ENCODE measurements at places on chromosomes 13 and 19.

- DNase-seq = no peak
Measured at GRCh38 chr13:104645786-104646185, 1579.6 kb upstream of the SLC10A2 start.

GRCh38 chr19:41588497-41589209 is 12.7 kb downstream of the CEACAM21 start:
- peak; percentile 42 for DNase-seq

GRCh38 chr13:62003452-62003851 is 587.8 kb upstream of the PCDH20 start:
- no peak for DNase-seq

- no peak for DNase-seq
Measured at GRCh38 chr13:60646620-60647019, 249.6 kb downstream of the TDRD3 start.

DNA sequence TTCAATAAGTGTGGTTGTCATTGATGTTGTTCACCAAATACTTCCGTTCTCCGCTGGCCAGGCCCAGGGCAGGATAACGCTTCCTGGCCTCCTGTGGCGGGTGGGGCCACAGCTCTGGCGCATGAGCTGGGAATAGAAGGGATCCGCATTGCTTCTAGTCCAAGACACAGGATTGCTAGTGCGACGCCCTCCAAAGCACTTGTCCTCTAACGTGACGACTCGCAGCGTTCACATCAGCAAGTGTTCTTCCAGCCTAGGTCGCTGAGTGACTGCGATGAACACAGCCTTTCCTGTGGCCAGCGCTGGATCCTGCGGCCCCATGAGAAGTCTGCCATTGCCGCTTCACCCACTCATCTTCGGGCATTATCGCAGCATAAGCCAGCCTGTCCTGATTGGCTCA is 39.4 kb downstream of the VSTM2B start:
- DNase-seq = no peak

- DNase-seq = no peak
Measured at GRCh38 chr13:40139896-40140520, 484.5 kb downstream of the COG6 start.

DNA sequence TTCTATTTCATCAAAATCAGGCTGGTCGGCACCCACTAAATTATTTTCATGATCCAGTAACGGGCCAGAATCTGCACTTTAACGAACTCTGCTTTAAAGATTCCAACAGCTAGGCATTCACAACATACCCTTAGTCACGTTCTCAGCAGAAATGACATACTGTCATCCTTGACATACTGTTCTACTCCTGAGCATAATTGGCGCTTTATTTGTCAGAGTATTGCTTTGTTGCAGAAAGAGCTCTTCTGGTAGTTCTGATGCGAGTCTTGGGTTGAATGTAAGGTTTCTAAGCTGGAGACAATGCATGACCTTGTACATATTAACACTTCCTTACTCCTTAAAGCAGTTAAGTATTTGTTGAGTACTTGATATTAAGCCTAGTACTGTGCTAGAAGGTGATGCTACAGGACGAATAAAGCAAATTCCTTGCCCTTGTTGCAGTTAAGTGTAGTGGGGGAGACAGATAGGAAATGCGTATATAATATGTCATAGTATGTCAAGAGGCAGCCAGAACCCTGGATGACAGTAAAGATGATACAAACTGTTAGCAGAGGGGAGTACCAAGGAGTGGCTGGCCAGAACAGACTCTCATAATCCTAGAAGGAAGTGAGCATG is 32.2 kb downstream of the FRY start:
- DNase-seq = no peak

- DNase-seq = no peak
Measured at GRCh38 chr13:33341861-33342452, 56.4 kb upstream of the STARD13 start.

- no peak for DNase-seq
Measured at GRCh38 chr13:41034881-41035280, 15.8 kb upstream of the ELF1 start.

DNA sequence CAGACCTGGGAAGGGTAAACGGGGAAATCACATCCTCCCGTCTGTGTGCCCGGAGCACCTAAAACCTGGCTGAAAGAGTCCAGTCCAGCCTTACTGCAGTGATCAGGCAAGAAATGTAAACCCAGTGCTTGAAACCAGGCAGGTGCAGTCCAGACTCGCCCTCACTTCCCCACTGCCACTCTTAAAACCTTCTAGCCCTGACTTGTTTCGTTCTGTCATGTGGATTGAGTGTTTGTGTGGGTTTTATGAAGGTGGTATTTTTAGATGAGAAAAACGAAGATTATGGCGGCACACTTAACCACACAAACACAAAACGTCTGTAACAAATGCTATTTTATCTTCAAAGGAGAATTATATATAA is 839 bp upstream of the CKAP2 start:
- peak; percentile 32 for DNase-seq

DNA sequence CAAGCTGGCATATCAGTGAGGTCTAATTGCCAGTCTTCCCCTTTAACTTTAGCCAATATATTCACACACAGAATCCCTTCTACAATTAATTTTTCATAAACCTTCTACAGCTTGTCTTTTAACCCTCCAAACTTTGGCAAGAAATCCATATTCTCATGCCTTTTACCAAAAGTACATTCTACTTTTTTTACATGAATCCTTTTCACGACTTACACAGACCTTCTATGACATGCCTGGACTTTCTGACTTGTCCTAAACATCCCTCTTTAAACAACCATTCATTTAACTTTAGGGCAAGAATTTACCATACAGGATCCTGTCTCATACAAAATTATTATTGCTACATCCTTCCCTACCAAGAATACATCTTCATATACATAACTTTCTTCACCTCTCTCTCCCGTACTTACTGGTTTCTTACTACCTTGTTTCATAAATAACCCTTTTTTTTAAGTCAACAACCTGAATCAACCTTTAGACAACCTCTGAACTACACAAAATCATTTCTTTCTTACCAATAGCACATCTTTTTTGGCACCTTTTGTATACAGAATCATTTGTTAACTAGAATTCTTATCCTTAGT is 23.5 kb downstream of the ZNF544 start:
- no peak for DNase-seq

GRCh38 chr13:50077431-50077830 is 62.2 kb downstream of the KCNRG start:
- DNase-seq = no peak

DNA sequence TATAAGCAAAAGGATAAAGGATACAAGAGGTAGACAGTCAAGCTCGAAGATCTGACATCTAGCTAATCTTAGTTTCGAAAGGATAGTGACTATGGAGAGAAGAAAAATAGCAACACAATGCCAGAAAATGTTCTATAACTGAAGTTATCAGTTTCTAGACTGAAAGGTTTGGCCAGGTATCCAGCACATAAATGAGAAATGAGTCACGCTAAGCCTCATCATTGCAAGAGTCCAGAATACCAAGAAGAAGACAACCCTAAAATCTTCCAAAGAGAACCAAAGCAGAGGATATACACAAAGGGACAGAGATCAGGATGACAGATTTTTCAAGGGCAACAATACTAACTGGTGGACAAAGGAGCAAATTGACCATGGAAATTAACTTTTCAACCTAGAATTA is 237.0 kb downstream of the POSTN start:
- no peak for DNase-seq

DNA sequence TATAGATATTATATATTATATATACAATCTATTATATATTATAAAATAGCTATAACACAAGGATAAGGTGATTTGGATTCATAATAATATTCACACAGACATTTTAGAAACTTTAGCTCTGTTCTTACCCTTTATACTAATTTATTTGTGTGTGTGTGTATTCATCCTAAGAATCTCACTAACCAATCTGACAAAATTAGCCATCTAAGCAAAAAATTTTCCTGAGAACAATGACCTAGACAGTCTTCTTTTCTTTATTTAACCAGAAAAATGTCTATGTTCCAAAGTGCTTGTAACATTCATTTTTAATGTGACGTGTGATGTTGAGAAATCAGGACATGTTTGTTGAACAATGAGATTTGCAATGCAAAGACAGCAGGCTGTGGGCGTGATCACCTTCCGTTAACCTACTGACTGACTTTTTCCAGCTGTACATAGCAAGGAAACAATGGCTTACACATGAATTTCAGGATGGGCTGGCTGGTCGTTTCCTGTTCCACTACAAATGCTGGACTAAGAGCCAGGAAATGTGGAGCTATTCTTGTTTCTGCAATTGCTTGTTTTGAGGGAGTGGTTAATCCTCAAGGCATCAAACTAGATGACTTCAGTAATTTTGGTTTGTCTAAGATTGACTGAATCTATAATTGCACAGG is 634.6 kb upstream of the ARGLU1 start:
- DNase-seq = no peak

DNA sequence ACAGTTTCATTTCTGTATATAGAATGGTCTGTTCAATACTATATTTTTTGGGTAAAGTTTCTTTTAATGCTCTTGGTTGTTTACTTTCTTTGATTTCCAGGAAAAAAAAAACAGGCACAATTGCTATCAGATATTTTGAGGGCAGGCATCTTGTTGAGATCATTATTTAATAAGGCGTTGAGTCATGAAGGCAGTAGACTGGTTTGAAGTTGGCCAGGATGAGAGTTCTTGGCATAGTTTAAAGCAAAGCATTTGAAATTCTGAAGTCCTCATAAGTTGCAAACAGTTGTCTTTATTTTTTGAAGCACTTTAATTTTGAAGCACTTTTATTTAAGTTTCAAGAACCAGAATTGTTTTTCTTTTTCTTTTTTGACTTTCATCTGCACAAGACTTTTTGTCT is 2.6 kb upstream of the ZNF175 start:
- DNase-seq = no peak

- no peak for DNase-seq
Measured at GRCh38 chr13:77563111-77563510, 27.6 kb downstream of the SCEL start.

DNA sequence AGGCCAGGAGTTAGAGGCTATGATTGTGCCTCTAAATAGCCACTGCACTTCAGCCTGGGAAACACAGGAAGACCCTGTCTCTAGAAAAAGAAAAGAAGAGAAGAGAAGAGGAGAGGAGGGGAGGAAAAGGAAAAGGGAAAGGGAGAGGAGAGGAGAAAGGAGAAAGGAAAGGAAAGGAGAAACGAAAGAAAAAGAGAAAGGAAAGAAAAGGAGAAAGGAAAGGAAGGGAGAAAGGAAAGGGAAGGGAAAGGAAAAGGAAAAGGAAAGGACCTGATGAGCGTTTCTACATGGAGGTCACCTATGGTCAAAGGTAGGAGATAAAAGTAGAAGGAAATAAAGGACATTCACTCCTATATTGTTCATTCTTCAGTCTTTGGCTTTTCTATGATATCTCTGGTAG is 109.1 kb upstream of the TRPC4 start:
- DNase-seq = no peak

DNA sequence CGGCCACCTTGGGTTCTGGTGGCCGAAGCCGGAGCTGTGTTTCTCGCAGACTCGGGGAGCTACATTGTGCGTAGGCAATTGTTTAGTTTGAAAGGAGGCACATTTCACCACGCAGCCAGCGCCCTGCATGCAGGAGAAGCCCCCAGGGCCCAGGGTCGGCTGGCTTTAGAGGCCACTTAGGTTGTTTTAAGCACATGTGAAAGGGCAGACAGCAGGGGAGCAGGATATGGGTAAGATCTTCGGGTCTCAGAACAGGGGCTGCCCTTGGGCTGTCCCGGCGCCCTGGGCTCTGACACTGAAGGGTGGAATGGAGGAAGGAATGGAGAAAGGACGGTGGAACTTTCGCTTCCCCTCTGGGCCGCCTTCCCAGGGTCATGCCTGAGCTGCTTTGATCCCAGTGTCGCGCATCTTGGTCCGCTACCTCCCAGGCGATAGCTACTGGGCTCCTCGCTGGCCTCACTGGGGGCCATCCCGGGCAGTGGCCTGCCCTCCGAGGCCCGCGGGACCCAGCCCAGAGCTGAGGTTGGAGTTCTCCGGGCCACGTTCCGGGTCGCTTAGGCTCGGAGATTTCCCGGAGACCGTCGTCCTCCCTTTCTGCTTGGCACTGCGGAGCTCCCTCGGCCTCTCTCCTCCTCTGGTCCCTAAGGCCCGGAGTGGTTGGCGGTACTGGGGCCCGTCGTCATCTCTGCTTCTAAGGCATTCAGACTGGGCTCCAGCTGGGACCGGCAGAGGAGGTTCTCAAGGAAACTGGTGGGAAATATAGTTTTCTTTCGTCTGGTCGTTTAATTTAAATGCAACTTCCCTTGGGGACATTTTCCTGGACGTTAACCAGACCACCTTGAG is 4.3 kb upstream of the POU4F1 start:
- no peak for DNase-seq

GRCh38 chr19:35279374-35279773 is 3.0 kb upstream of the HAMP start:
- DNase-seq = no peak

GRCh38 chr13:33554919-33555791 is 262.8 kb upstream of the RFC3 start:
- DNase-seq = peak; percentile 14

- no peak for DNase-seq
Measured at GRCh38 chr13:47188802-47189201, 291.9 kb upstream of the HTR2A start.

DNA sequence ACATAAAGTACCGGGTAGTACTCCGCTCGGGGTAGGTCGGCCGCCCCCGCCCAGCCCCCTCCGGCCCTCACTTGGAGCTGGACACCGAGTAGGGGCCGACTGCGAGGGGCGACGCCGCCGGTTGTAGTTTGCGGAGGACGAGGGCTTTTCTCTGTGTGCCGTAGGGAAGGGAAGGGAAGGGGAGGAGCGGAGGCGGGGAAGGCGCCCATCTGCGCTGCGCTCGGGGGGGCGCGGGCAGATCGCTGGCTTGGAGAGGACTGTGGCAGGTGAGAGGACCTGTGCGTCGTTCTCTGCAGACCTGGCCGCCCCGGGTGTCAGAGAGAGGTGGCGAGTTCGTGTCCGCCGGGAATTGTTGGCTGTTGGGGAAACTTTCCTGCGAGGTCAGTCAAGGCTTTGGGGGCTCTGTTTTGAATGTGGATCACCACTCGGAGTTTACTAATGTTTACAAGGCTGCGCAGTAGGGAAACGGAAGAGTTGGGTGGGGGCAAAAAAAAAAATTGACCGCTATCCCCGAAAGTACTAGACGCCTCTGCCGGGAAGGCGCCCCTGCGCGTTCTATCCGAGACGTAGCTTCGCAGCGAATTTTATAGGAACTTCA is 1.4 kb downstream of the ING1 start:
- peak; percentile 68 for DNase-seq

DNA sequence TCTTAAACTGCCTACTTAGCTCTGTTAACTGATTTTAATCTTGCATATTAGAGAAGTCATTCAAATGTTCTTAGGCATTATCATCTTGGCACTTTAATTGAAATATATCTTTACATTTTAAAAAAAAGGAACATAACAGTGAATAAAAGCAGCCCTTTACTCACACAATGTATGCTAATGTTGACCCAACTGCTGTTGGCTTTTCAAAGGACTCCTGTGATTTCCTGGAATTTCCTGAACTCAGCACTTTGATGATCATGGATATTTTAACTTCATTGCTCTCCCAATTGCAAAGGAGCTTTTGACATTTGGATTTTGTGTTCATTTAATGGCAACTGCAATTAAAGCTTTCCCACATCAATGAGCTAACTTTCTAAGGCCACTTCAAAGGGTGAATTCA is 1230.3 kb downstream of the DIAPH3 start:
- no peak for DNase-seq
